Activated CD4-positive, alpha-beta T cell treated with anti-CD3 and anti-CD28 coated beads, Interleukin-10, Interleukin-2, amounts not matched to agents 100 ng/mL and 50 ng/mL, durations not matched to agents 16 hours and 8 hours (primary cell): ENCODE measurements at places on chromosomes 5 and 9.

DNA sequence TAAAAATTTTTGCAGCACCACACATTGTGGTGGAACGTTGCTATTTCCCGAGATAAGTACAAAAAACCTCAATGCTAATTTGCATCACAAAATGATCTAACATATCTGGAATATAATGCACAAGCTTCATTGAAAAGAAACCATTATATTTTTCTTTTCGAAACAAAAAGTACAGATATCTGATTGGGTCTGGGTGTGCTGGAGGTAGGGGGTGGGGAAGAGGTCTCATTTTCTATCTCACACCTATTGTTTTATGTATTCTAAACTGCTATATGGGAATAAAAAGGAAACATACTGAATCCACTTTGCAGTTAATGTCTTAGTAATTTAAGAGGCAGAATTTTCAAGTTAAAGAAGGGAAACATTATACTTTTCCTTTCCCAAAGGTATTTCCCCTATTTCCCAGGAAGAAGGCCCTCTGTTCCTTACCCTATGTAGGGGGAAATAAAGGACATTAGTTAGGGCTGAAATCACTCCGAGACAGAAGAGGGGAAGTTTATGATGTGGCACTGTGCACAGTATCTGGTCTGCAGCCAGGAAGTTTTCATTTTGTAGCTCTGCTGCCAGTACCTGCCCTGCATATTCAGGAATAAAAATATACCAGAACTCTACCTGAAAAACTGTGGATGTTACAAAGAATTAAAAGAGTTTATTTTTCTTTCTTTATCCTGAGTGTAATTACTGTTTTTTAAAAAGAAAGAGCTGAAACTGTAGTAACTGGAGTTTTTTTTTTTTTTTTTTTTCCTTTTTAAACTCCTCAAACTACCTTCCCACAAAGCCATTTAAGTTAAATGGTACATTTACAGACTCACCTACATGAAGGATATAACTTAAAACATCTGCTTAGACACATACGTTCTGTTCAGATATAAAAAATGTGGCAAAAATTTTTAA, 7.4 kb downstream of the MEF2C start:
- DNase-seq, result no peak

DNA sequence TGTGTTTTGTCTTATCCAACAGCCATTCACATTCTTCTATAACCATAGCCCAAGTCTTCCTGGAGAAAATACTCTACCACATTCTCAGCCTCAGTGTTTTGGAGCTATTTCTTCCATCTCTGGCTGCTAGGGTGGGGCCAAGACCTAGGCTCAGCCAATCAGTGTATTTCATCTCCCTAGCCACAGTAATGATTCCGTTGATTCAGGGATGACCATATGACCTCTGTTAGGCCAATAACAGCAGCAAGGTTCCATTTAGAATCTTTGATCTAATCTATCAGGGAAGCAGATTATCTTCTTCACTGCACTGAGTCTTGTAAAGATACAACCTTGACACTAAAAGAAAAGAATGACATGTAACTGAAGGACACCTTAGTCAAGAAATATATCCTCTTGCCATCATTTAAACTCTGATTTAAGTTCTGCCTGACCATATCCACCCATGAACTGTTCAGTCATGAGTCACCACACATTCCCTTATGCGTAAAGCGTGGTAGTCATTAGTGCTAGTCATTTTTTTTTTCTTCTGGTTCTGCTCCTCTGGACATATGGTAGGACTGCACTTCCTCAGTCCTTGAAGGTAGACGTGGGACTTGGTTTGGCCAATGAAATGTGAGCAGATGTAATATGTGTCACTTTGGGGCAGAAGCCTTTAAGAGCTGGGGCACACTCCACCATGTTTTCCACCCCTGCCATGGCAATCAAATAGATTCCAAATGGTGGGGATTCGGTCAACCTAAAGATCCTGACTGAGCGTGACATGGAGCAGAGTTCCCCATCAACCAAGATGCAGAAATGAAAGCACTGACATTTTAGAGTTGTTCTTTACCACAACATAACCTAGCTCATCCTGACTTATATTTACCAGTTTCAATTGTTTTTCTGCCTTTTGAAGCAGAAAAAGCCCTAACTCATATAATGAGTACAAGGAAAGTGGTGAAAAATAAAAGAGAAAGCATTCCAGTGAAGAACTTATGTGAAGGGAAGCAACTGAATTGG, 12.7 kb upstream of the PRELID2 start:
- DNase-seq, result no peak

DNA sequence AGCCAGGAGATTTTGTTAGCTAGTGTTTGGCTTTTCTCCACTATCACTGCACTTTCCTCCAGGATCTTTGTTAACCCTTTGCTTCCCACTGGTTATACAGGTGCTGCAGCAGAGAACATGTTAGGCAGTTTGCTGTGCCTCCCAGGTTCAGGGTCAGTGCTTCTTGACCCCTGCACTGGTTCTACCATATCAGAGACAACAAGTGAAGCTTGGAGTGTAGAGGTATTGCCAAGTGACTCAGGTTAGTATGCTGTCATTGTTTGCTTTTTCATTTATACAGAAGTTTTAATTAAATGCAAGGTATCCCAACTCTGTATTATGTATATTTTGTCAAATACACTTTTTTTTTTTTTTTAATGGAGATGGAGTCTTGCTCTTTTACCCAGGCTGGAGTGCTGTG, 68.4 kb downstream of the GAPVD1 start:
- DNase-seq, result no peak

DNA sequence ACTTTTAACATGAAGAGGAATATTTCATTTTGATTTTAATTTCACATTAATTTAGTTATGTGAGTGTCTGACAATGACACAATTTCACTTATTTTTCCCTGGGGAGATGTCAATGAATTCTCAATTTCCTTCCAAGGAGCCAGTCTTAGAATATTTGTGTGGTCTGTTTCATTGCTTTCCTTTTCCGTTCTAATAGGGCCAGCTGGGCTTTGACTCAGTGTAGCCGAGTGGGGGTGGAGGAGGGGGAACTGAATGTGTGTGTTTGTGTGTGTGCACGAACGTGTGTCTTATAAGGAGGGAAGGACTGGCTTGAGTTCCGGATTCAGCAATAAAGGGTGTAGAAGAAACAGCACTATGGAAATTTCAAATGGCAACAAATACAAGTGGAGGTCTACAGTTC, 100.0 kb downstream of the BASP1 start:
- DNase-seq, result no peak

DNA sequence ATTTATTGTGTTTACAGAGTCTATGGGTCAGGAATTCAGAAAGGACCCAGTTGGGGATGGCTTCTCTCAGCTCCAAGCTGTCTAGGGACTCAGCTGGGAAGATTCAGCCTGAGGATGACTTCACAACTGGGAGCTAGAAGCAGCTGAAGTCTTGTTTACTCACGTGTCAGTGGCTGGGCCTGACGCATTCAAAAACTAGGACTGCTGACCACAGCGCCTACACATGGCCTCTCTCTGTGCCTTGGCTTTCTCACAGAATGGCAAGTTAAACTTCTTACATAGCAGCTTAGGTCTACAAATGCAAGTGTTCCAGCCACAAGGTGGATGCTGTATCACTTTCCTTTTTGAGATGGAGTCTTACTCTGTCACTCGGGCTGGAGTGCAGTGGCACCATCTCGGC, 16.3 kb upstream of the PPP2CA start:
- DNase-seq, result no peak

- no peak for DNase-seq
These were observed 635 bp downstream of the FBN2 start for GRCh38 chr5:128537221-128537999.

DNA sequence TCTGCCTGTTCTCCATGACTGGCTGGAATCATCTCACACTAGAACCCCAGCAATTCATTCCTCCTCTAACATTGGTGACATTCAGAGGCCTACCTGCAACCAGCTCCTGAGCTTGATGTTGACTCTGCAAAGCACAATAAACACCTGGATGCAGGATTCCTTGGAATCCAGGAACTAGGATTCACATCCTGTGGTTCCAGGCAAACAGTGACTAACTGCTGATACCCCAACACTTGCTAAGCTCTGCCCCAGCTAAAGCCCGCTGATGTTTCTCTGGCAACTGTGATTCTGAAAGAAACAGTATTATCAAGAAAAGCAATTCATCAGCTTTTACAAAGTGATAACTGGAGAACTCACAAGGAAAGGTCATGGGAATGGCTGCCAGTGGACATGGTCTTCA, 29.2 kb downstream of the SUSD1 start:
- DNase-seq, result no peak

GRCh38 chr9:101536938-101537337, 3.3 kb downstream of the RNF20 start:
- peak; percentile 16 for DNase-seq

GRCh38 chr9:109474170-109474569, 23.9 kb downstream of the PTPN3 start:
- no peak for DNase-seq
